ENCODE measurements at places on chromosomes 13 and 19. TPM values are rescaled to one million over a fixed set of nuclear protein-coding genes. Genes with fewer than 3 reads are reported as not detected.

DNA sequence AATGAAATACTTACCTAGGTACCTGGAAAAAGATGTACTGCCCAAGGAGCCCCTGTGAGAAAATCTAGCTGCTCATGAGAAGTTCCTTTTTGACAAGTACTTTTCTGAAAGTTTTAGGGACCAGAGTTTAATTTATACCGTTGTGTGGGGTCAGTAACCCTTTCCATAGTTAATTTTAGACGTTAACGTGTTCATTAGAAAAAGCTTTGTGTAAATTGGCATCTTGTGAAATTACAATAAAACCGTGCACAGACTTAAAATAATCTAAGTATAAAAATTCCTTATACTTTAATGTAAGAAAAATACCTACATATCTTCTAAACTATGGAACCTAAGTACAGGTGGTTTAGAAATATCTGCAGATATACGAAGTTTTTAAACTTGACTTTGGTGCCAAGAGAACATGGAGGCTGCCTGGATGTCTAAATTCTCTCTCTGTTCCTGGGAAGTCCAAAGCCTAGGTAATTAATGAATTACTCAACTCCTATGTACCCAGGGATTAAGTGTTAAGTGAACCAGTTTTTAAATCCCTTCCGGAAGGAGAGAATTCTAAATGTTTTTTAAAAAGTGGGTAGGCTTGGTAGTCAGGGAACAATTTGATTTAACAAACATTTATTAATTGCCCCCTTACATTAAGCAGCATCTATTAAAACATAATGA lies 50.2 kb upstream of the PDX1 start:
- DNase-seq: no peak

OLFM2 gene
- total RNA-seq: 0.39 TPM

GRCh38 chr13:77390391-77390790 lies 63.5 kb upstream of the MYCBP2 start:
- no peak for DNase-seq

ZGLP1 gene
- total RNA-seq: not detected

CLDND2 gene
- not detected for total RNA-seq

DNA sequence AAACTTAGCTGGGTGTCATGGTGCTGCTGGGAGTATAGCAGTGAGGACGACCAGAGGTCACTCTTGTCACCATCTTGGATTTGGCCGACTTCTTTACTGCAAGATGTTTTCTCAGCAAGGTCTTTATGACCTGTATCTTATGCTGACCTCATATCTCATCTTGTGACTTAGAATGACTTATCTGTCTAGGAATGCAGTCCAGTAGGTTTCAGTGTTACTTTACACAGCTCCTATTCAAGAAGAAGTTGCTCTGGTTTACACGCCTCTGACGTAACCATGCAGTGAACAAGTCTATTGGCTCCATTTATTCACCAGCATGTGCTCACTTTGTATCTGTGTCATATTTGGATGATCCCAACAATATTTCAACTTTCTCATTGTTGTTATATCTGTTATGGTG lies 26.7 kb downstream of the ZNF850 start:
- DNase-seq: no peak

DNA sequence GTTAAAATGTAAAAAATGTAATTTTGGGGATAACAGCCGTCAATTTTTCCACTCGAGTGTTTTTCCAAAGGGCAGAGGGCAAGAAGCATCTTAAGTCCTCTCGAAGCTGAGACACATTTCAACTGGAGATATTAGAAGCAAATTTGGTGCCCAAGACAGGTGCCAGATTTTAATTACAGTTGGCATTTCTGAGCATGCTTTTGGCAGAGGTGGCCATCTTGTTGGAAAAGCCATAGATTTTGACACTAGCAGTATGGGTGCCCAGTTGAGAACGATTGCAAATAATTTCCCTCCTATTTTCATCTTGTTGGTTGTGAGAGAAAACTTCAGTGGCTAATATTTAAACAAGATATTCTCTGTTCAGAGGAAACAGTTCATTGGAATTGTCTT lies 146.3 kb downstream of the TM9SF2 start:
- DNase-seq: no peak

DNA sequence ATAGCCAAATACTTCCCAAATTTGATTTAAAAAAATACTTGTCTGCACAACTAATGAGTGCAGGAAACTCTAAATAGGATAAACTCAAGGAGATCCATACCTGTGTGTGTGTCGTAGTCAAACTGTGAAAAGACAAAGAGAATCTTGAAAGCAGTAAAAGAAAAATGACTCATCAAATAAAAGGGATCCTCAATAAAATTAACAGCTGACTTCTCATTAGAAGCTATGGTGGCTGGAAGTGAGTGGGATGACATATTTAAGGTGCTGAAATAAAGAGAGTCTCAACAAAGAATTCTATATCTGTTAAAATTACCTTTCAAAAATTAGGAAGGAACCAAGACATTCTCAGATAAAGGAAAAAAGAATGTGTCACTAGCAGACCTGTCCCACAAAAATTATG lies 13.7 kb downstream of the RNASEH2B start:
- DNase-seq: no peak

DNA sequence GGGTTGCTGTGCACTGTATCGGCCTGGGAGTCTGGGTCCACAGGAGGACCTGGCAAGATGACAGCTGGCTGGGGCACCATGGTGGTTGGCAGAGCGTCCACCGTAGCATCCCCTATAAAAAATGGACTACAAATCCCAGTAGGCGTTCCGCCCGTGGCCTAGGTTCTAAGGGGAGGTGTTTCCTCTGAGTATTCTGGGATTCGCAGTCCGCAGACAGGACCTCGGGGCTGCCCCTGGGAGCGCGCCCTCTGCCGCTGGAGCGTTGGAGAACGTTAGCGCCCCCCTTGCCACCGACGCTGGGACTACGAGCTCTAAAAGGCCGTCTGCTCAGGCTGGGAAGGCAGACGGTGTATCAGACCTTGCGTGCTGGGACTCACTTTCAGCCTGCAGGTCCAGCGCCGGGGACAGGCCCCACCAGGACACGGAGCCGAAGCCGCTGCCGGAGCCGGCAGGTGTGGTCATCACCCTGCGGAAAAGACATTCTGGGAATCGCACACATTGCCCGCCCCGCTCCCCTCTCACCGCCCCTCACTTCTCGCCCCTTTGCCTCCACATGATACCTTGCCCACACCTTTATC lies 372 bp downstream of the DNAAF3 start:
- peak; percentile 77 for DNase-seq

TPGS1 gene
- 43.6 TPM for total RNA-seq

DNA sequence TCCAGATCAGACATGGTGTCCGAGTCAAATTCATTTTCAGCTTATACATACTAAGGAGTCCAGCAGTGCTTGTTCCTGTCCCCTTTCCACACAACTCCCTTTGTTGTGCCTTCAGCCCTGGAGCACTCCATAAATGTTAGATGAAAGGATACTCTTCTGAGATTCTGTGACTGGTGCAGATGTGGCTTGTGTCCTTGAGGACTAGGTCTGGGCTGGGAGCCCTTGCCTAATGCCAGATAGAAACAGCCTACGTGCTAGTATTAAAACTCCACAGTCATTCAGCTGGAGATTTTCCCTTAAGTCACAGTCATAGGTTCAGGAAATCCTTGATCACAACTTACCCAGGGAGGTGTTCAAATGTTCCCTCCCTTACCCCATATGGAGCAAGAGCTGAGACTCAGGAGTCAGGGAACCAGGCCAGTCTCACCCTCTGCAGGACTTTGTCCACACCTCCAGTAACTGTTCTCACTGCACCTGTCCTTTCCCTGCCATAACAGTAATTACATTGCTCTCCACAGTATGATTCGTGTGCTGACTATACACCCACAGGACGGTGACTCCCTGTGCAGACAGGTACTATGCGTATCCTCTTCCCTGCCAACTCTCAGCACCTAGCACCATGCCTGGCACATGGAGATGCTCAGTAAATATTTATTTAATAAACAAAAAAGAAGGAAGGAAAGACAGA lies 15.5 kb upstream of the SERPINE3 start:
- no peak for DNase-seq

ETV2 gene
- not detected for total RNA-seq

ZNF71 gene
- total RNA-seq: 4.0 TPM

- peak; percentile 48 for DNase-seq
These were observed 427 bp downstream of the ZNF160 start for GRCh38 chr19:53102756-53103233.

LRRC8E gene
- total RNA-seq: 15.2 TPM

DNA sequence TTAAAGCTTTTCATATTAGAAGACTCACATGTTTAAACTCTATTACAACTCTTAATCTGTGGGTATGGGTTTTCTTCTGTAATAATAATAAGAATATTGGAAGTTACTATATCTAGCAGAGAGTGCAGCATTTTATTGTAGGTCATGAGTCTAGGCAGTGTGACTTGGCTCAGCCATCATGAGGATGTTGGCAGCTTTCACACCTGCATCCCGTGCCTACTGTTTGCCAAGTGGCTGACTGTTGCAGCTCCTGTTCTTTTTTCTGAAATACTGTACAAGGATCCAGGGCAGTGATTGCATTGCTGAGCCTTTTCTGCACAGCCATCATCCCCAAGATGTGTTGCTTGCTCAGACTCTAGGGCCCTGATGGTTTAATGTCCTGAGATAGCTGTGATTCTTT lies 47.4 kb downstream of the MTUS2 start:
- no peak for DNase-seq

GRCh38 chr13:72700509-72700908 lies 26.9 kb downstream of the MZT1 start:
- no peak for DNase-seq

DNA sequence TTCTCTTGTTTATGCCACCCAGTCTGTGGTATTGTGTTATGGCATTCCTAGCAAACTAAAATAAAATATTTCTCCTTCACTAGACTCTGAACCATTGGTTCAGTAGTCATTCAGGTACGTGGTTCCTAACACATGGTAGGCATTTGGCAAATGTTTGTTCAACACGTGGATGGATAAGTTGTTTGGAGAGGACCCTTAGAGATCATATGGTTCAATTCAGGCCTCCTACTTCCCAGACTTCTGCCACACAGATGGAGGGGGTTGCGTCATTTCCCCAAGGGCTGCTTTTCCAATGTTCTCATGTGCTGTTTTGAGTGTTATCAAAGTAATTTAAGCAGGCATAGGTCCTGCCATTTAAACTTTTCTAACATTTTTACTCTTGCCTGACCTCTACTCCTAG lies 6.7 kb downstream of the CXCL17 start:
- DNase-seq: no peak

DNA sequence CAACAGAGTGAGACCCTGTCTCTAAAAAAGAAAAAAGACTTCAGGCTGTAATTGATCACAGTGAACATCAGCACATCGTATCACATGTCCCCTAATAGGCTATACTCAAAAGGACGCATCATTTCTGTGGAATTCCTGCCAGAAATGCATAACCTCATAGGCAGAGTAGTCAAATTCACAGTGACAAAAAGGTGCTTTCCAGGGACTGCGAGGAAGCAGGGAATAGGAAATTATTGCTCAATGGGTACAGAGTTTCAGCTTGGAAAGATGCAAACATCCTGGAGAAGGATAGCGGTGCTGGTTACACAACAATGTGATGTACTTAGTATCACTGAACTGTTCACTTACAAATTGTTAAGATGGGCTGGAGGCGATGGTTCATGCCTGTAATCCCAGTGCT lies 41.1 kb upstream of the MRI1 start:
- no peak for DNase-seq

- no peak for DNase-seq
These were observed 210.6 kb downstream of the UQCRFS1 start for GRCh38 chr19:29002336-29002735.

DNA sequence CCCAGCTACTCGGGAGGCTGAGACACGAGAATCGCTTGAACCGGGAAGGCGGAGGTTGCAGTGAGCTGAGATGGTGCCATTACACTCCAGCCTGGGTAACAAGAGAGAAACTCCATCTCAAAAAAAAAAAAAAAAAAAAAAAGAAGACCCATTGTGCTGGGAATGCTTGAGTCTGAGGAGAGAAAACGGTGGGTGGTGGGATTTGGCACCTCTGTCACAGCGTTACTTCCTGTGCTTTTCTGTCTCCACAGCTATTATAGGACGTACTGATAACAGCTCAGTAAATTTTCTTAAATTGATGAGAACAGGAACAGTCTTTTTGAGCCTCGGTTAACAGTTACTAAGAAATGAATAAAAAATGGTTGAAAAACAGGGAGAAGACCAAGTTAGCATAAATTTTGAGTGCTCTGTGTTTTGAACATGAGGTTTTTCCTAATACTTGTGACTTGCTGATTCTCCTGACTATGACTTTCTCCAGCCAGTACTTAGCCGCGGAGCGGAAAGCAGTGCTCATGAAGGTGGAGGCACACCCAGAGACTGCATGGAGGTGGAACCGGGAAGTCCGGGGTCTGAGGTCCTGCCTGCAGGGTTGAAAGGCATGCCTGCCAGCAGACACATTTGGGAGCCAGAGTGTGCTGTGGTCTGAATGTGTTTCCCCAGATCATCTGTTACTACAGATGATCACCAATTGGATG lies 55.3 kb upstream of the TEX29 start:
- no peak for DNase-seq

DNA sequence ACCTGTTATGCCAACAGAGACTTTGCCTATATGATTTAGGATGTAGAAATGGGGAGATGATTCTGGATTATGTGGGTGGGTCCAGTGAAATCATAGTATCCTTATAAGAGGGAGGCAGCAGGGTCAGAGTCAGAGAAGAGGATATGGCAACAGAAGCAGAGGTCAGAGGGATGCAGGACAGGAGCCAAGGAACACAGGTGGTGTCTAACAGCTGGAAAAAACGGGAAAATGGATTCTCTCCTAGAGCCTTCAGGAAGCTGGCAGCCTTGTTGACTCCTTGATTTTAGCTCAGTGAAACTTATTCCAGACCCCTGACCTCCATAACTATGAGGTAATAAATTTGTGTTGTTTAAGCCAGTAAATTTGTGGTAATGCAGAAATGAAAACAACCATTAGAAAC lies 28.8 kb upstream of the OXGR1 start:
- no peak for DNase-seq

GRCh38 chr13:98103942-98104880 lies 38.7 kb upstream of the FARP1 start:
- DNase-seq: no peak

DNA sequence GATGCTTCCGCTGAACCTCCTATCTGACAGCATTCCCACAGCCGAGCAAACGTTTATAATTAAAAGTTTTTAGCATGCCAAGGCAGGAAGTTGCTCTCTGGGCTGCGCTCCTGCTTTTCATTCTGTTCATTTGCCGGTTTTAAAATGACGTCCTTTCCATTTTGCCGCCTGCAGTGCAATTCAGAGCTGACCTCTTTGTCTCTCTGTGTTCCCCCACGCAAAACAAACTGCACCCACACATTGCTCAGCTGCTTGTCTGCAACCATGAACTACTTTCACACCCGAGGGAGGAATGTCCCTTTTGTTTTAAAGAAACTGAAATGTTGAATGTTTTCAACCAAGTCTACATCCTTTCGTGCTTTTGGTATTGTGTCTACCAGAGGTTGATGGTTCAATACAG lies 416.5 kb downstream of the EFNB2 start:
- no peak for DNase-seq

All from M059J (cell line).